Mesendoderm (in vitro differentiated cells): ENCODE measurements at places on chromosomes 6 and 20.

- H3K4me1 ChIP-seq, result no peaks in the 10 kb centered on the region
- H3K27me3 ChIP-seq, result no peaks in the 10 kb centered on the region
- no peaks in the 10 kb centered on the region for H3K36me3 ChIP-seq
- no peak overlapping the region for H3K27ac ChIP-seq
These were observed 20.7 kb downstream of the HFE start for GRCh38 chr6:26107935-26108334.

DNA sequence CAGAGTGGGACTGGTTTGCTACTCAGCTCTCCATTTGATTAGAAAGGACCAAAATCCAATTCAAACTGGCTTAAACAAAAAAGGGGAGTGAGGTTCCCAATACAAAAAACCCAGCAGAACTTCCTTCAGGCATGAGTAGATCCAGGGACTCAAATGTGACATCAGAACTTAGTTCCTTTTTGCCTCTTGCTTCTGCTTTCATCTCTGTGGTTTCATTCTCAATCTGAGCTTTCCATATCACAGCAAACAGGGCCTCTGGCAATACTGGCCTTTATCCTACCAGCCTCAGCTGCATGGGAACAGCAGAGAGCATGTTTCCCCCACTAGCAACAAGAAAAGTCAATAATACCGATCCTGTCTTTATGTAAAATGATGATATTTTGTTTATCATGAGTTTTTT is 28.6 kb upstream of the PRELID3B start:
- H3K27me3 ChIP-seq, result no peaks in the 10 kb centered on the region
- H3K4me3 ChIP-seq, result no peak overlapping the region
- no peaks in the 10 kb centered on the region for H3K4me1 ChIP-seq

GRCh38 chr6:52438926-52439325 is 18.8 kb downstream of the EFHC1 start:
- no peak overlapping the region for H3K4me3 ChIP-seq
- no peaks in the 10 kb centered on the region for H3K27me3 ChIP-seq
- no peak for DNase-seq
- no peaks in the 10 kb centered on the region for H3K4me1 ChIP-seq
- H3K36me3 ChIP-seq, result no peaks in the 10 kb centered on the region
- H3K27ac ChIP-seq, result no peak overlapping the region

- H3K27me3 ChIP-seq, result no peaks in the 10 kb centered on the region
- no peak for DNase-seq
- no peaks in the 10 kb centered on the region for H3K36me3 ChIP-seq
- H3K4me1 ChIP-seq, result no peaks in the 10 kb centered on the region
- no peak overlapping the region for H3K4me3 ChIP-seq
These were observed 62.7 kb downstream of the FOXC1 start for GRCh38 chr6:1672379-1672778.

GRCh38 chr20:53077373-53078205 is 105.4 kb downstream of the TSHZ2 start:
- H3K4me3 ChIP-seq, result no peak overlapping the region
- DNase-seq, result no peak
- H3K27me3 ChIP-seq, result no peaks in the 10 kb centered on the region
- no peaks in the 10 kb centered on the region for H3K36me3 ChIP-seq

- H3K4me1 ChIP-seq, result no peaks in the 10 kb centered on the region
- no peak overlapping the region for H3K27ac ChIP-seq
- DNase-seq, result peak; percentile 94
These were observed 391.8 kb downstream of the ARHGAP18 start for GRCh38 chr6:129317931-129318820.

- no peak overlapping the region for H3K4me3 ChIP-seq
- H3K27ac ChIP-seq, result no peak overlapping the region
- H3K36me3 ChIP-seq, result no peaks in the 10 kb centered on the region
- peaks cover 6% of the 10 kb centered on the region for H3K27me3 ChIP-seq
These were observed 26.1 kb downstream of the HLA-F start for GRCh38 chr6:29749308-29749662.

DNA sequence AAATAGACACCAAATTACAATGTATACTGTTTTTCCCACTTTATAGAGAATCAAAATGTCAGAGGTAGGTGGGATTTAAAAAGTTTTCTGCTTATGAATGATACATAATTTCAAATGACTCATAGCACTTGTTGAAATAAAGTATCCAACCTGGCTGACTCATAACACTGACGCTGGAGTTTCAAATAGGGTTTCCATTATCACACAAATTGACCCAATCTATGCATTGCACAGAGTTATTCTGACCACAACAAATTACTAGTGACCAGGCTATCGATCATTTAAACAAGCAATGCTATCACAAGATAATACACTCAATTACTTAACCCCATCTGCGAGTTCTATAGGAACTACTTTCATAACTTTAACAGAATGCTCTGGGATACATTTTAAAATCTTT is 31.9 kb upstream of the PRELID3B start:
- no peaks in the 10 kb centered on the region for H3K36me3 ChIP-seq
- no peaks in the 10 kb centered on the region for H3K27me3 ChIP-seq

DNA sequence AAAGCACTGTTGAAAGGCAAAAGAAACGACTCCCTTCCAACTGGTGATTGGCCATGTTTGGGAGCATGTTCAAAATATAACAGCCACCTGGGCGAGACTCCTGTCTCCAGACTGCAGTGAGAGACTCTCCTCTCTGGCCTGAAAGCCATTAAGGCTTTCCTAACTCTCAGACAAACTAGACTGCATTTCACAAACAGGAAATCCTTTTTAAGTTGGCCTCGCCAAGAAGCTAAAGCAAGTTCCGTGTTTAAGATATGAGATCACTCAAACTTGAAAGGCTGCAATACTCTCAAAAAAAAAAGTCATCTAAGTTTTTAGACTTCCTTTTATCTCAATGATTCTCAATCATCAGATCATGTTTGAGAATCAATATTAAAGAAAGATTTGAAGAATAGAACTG is 117.0 kb downstream of the TFAP2A start:
- no peaks in the 10 kb centered on the region for H3K4me1 ChIP-seq
- no peaks in the 10 kb centered on the region for H3K27me3 ChIP-seq
- H3K4me3 ChIP-seq, result no peak overlapping the region

DNA sequence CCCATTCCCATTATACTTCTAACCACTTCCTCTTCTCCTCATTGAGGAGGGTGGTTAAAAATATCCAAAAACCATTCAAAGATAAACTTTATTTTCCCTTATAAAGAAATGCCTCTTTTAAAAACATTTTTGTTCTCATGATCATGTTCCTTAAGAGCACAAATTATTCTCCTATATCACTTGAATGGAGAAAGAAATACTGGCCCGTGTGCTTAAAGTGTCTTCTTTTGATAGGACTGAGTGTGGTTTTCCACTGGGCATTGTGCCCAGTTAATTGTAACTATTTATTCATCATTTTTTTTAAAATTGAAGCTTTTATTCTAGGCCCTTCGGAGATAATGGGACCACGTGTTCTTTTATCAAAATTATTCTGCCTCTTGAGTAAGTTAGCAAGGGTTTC is 871.5 kb downstream of the QKI start:
- no peaks in the 10 kb centered on the region for H3K36me3 ChIP-seq
- no peak overlapping the region for H3K27ac ChIP-seq
- no peaks in the 10 kb centered on the region for H3K27me3 ChIP-seq
- DNase-seq, result no peak
- H3K4me1 ChIP-seq, result no peaks in the 10 kb centered on the region
- H3K4me3 ChIP-seq, result no peak overlapping the region

DNA sequence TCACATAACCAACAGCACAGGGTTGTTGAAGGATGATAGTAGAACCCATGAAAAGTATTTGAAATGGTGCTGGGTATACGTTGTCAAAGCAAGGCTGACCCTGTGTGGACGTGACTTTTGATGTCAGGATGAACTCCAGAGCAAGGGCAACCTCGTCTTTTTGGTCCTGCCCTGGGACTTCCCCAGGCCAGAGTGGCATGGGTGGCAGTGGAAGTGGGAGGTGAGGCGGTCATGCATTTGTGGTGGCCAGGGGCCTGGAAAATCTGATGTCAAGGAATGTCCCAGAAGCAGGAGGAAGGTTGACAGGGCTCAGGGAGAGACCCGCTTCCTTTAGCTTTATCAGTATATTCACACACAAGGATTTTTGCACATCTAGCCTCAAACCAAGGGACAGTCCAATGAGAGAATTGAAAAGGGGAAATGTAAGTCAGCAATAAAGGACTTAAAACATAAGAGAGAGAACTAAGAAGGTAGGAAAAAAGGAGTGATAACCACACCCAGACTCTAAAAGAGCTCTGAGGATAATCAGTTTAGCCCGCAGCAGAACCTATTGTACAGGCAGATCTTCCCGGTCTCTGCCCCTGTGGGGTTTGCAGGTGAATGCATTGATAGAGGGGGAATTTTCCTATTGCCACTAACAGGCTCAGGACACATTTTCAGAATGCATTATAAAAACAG is 98.8 kb upstream of the HDGFL1 start:
- no peaks in the 10 kb centered on the region for H3K27me3 ChIP-seq
- no peak for DNase-seq
- H3K27ac ChIP-seq, result no peak overlapping the region

GRCh38 chr6:149334682-149335160 is 17.2 kb downstream of the TAB2 start:
- H3K4me1 ChIP-seq, result no peaks in the 10 kb centered on the region
- H3K27me3 ChIP-seq, result no peaks in the 10 kb centered on the region
- H3K36me3 ChIP-seq, result no peaks in the 10 kb centered on the region
- H3K27ac ChIP-seq, result no peak overlapping the region
- DNase-seq, result peak; percentile 58

DNA sequence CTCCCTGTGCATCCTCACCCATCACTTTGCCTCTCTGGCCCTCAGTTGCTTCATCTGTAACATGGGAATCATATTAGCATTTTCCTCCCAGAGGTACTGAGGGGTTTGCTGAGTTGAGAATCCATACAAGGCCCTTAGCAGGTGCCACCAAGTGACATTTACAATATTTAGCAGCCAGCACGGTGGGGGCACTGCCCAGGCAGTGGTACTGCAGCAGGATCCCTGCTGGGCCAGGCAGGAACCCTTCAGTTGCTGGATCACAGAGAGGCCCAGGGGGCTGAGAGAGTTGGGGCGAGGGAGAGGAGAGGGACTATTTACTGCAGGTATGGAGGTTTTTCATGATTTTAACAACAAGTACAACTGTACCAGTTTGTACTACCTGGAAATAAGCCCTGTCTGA is 65.9 kb downstream of the CDH22 start:
- H3K27ac ChIP-seq, result no peak overlapping the region
- H3K27me3 ChIP-seq, result no peaks in the 10 kb centered on the region
- no peak overlapping the region for H3K4me3 ChIP-seq

GRCh38 chr20:39136798-39137197 is 174.7 kb downstream of the DHX35 start:
- H3K4me1 ChIP-seq, result no peaks in the 10 kb centered on the region
- no peak for DNase-seq
- H3K27me3 ChIP-seq, result no peaks in the 10 kb centered on the region
- H3K27ac ChIP-seq, result no peak overlapping the region
- H3K4me3 ChIP-seq, result no peak overlapping the region

- H3K4me3 ChIP-seq, result no peak overlapping the region
- H3K36me3 ChIP-seq, result no peaks in the 10 kb centered on the region
- no peak overlapping the region for H3K27ac ChIP-seq
- DNase-seq, result peak; percentile 87
- H3K4me1 ChIP-seq, result peaks cover 8% of the 10 kb centered on the region
These were observed 34.5 kb downstream of the SLX4IP start for GRCh38 chr20:10469599-10469998.

DNA sequence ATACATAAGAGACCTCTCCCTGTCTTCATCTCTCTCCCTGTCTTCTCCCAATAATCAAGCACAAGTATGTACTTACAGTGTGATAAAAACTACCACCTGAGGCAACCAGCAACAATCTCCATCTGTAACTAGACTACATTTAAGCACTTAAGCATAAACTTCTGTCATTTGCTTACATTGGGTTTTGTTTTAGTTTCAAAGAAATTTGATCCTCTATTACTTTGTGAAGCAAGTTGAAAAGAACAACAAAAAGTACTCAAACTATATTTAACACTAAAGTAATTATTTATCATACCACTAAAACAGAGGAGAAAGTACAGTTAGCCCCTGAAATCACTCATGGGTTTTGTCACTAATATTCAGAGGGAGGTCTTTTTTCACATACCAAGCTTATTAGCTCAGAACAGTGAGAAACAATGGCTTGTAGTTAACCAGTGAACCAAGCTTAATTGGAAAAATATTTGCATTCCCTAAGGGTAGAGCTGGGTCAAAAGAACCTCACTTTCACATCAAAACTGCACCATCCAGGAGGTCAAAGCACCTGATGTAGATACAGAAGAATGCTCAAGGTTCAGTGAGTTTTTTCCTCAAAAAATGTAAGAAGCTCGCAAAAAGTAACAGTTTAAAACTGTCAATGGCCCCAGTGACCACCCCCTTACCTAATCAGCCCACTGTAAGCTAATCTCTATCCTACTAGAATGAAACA is 34.1 kb downstream of the DCDC2 start:
- H3K27me3 ChIP-seq, result no peaks in the 10 kb centered on the region
- no peaks in the 10 kb centered on the region for H3K4me1 ChIP-seq
- H3K36me3 ChIP-seq, result no peaks in the 10 kb centered on the region
- DNase-seq, result peak; percentile 90

GRCh38 chr6:36862164-36862847 is 12.3 kb downstream of the PPIL1 start:
- no peaks in the 10 kb centered on the region for H3K27me3 ChIP-seq
- H3K4me1 ChIP-seq, result no peaks in the 10 kb centered on the region
- no peak for DNase-seq
- no peak overlapping the region for H3K4me3 ChIP-seq
- H3K36me3 ChIP-seq, result peaks cover 7% of the 10 kb centered on the region
- no peak overlapping the region for H3K27ac ChIP-seq

DNA sequence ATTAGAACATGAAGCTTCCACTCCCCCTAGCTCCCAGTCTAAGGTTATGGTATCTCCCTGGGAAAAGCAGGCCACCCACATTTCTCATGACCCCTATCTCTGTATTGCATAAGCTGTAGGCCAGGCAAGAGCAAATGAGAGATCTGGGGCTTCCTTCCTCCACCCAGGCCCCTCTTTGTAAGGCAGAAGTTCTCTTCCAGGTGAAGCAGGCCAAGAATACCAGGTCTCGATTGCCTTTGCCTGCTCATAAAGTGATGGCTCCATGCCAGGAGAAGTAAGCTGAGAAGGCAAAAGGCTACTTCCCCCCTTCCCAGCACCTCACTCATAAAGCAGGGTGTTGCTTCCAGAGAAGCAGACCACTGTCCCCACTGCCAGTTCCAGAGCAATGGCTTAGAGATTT is 144.1 kb upstream of the KCNK16 start:
- no peaks in the 10 kb centered on the region for H3K4me1 ChIP-seq
- H3K36me3 ChIP-seq, result no peaks in the 10 kb centered on the region
- no peak for DNase-seq
- H3K27ac ChIP-seq, result no peak overlapping the region

DNA sequence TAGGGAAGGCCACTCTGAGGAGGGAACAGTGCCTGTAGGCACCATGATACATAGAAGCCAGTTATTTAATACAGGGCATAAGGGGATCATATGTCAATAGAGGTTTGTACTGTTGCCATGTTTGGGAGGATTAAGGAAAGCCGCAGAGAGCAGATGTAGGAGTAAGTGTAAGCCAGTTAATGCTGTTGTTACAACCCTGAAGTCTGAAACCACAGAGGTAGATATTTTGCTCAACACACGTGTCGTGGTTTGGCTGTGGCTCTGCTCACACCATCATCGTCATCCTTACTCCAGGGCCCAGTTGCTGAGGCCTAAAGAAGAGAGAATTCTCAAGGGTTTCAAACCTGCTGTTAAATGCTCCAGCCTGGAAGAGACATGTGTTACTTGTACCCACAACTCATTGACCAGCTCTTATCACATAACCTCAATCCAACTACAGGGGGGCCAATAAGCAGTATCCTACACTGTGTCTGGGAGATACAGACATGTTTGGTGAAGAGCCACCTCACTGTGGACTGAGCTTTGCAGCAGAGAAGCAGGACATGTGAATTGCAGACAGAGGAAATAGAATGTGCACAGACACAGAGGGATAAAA is 31.0 kb upstream of the PSMF1 start:
- H3K27ac ChIP-seq, result no peak overlapping the region
- H3K27me3 ChIP-seq, result no peaks in the 10 kb centered on the region
- H3K4me1 ChIP-seq, result no peaks in the 10 kb centered on the region
- no peak overlapping the region for H3K4me3 ChIP-seq
- no peaks in the 10 kb centered on the region for H3K36me3 ChIP-seq
